AG10803 (cell line): ENCODE measurements at places on chromosomes 12 and 14.

GRCh38 chr12:94122591-94122990 is 25.8 kb upstream of the PLXNC1 start:
- DNase-seq: no peak

- DNase-seq: peak; percentile 93
Observed at GRCh38 chr12:16349131-16349460, 1.7 kb downstream of the MGST1 start.

GRCh38 chr12:5650281-5650680 is 218.4 kb downstream of the NTF3 start:
- DNase-seq: peak; percentile 49

DNA sequence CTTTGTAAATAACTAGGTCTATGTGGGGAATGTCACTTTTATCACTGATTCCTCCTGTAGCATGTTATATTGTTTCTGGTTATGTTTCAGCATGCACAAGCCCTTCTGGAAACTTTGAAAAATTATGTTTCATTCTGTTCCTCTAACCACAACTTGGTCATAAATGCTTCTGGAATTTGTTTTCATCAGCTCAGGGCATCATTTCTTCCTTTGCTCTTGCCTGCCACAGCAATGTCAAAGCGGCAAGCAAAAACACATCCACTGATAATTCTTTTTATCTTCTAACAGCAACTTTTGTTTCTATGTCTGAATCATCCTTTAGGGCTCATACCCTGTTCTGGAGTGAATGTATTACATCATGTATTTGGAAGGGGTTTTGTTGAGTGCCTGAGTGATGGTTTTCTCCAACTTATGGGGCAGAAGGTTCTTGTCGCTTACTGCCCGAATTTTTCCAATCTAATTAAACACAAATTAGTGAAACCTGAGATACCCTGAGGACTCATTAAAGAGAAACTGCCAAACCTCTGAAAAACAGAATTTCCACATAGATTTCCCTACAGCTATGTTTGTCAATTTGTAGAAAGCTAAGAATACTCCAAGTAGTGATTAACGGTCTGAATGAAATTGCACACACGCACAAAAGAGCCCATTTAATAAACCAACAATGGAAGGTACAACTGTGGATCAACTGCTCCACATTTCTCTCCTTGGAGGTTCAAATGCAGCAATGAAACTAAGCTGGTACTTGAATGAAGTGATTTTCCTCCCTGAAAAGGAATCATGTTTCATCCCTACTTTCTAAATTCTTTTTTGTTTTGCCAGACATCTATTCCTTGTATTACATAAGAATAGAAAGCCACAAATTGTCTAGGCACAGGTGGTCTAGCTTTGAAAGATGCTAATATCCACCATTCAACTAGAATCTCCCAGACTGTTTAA is 173.5 kb upstream of the KRR1 start:
- peak; percentile 89 for DNase-seq

GRCh38 chr14:56892959-56893358 is 82.7 kb upstream of the OTX2 start:
- no peak for DNase-seq

GRCh38 chr12:124713041-124713435 is 145.6 kb upstream of the NCOR2 start:
- DNase-seq: no peak

GRCh38 chr12:79020106-79020505 is 155.5 kb downstream of the SYT1 start:
- DNase-seq: no peak

- no peak for DNase-seq
Observed at GRCh38 chr14:67373347-67373746, 13.2 kb downstream of the EIF2S1 start.

DNA sequence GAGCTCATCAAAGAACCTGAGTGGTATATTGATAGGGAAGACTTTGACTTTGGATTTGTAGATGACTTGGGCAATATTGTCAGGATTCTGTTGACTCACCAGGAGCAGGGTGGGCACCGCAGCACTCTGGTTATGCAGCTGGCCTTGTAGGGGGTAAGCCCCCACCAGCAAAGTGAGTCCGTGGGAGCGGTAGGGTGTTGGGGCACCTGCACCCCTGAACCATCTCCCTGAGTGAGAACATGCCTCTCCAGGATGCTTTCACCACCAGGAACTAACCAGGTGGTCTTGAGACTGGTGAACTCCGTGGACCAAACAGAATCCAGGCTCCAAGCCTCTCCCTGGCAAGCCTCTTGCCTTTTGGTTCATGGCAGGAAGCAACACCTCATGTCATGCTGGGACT is 44.0 kb upstream of the EIF5 start:
- no peak for DNase-seq

DNA sequence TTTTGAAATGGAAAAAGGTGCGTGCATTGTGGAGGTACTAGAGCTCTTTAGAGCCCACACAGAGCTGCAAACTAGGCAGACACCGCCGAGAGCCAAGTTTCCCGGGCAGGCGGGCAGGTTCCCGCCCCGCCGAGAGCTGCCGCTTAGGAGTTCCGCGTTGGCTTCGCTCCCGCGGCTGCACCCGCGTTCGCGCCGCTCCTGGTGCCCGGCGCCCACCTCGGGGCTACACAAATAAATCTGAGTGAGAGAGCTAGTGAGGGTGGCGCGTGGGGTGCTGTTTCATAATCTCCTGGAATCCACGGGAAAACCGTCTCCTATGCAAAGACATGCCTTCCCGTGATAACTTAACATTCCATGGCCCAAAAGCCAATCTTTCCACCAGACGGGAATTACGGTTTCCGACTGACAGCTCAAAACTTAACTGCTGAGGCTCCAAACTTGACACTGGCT is 645 bp downstream of the KITLG start:
- no peak for DNase-seq

DNA sequence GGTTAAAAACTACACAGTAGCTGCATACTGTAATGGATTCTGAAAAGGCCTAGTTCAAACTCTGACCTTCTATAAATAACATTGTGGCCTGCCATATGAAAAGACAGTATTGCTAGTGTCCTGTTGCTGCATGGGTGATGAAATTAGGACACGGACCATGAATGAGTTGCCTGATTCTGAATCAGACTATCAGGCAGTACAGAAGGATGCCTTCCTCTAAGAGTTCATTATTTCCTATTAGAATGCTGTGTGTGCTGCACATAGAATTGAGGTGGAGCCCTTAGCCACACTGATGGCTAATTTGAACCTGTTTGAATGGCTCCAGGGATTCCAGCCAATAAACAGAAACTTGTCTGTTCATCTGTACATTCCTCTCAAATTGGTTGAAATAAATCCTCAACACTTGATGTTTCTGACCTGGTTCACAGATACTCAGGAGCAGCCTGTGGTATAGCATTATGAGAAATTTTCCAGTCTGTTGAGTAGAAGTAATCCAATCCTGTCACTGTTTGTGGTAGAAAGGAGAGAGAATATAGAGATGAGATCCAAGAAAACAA is 483.2 kb downstream of the APAF1 start:
- no peak for DNase-seq

DNA sequence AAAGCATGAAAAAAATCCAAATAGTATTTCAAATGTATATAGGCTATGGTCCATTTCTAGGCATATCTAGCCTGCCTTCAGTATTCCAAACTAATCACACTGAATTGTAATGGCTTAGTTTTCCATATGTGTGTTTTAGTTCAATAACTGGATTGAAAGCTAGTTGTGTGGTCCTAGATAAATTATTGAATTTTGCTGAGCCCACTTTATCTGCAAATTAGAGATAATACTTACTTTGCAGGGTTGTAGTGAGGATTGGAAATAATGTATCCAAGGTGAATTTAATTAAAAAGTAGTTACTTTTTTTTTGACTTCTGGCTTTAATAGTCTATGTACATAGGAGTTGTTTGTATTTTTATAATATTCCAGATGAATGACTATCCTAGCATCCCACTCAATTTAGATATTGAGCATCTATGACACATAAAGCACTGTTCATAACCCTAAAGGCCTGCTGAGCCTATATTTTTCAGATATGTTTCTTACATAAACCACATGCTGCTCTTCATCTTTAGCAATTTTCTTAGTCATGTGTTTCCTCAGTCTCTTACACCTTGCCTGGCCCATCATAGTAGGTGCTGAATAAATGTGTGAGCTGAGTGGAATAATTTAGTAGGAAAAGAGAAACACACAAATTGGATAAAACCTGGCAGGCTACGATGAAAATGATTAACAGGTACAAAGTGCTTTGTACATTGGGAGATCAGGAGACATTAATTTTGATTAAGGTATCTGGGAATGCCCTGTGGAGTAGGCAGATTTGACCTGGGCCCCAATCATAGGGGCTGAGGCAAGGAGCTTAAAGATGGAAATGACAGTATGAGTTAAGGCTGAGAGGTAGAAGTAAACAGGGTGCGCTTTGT is 1.1 kb upstream of the ATP23 start:
- DNase-seq: no peak

DNA sequence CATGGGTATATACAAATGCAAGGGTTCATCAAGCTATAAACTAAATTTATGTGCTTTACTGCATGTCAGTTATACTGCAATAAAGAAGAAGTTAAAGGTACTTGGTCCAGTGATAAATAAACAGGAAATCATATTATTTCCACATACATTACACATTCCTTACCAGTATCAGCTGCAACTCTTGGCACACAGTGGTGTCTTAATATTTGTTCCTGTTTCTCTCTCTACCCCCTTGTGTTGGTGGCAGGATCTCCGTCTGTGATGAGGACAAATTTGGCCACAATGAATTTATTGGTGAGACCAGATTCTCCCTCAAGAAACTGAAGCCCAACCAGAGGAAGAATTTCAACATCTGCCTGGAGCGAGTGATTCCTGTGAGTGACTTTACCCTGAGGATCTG is 19.2 kb upstream of the OAS1 start:
- DNase-seq: no peak

GRCh38 chr14:88002421-88003075 is 2.4 kb upstream of the GPR65 start:
- DNase-seq: no peak

- DNase-seq: peak; percentile 62
Observed at GRCh38 chr12:124391340-124392261, 96.7 kb downstream of the RFLNA start.

GRCh38 chr14:92122761-92123160 is 992 bp downstream of the CPSF2 start:
- DNase-seq: no peak

DNA sequence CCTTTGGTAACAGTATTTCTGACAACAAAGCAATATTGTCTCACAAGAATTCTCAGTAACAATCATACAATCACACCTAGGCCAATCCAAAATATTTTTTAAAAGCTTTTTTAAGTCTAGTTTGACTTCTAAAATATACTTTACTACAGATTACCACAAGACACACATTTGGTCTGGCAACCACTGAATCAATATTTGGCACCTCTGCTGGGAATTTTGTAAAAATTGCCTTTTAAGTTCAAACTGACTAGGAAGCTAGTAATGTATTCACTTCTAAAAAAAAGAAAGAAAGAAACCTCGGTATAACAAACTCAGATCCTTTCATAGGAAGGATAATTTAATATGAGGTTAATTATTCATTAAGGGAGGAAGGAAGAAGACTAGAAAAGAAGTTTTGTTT is 18.2 kb upstream of the ETV6 start:
- DNase-seq: no peak

- no peak for DNase-seq
Observed at GRCh38 chr14:78455896-78456435, 285.8 kb downstream of the NRXN3 start.

DNA sequence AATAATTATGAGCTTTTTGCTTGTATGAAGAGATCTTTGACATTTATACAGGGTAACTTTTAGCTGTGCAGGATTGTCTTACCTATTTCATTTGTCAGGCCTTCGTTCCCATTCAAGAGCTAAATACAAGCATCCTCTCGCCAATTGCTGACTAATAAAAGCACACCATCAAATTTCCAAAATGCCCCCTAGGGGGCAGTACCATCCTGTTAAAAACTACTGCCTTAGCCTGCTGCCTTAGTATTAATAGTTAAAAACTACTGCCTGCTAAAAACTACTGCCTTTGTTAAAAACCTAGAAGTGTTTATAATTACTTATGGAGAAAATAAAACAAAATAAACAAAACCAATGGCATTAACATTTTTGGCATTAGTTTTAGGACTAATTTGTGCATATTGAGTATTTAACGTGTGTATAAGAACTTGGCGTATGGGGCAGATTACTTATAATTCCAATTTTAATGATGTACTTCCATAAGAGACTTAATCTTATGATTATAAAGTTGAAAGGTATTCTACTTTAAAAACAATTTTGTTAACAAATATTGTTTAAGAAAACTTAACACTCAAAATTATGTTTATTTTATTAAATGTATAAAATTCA is 3.0 kb upstream of the IFI27L2 start:
- DNase-seq: peak; percentile 68

DNA sequence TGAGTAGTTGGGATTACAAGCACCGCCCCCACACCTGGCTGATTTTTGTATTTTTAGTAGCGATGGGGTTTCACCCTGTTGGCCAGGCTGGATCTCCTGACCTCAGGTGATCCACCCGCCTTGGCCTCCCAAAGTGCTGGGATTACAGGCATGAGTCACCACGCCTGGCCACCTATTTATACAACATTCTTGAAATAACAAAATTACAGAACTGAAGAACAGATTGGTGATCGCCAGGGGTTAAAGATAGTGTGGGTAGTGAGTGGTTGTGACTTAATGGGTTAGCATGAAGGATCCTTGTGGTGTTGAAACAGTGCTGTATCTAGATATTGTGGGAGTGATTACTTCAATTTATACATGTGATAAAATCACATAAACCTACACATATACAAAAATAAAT is 7.4 kb downstream of the GLIPR1L1 start:
- DNase-seq: no peak

- no peak for DNase-seq
Observed at GRCh38 chr14:23939607-23940326, 13.8 kb upstream of the DHRS4 start.
